ENCODE measurements at places on chromosomes 6 and 20.

DNA sequence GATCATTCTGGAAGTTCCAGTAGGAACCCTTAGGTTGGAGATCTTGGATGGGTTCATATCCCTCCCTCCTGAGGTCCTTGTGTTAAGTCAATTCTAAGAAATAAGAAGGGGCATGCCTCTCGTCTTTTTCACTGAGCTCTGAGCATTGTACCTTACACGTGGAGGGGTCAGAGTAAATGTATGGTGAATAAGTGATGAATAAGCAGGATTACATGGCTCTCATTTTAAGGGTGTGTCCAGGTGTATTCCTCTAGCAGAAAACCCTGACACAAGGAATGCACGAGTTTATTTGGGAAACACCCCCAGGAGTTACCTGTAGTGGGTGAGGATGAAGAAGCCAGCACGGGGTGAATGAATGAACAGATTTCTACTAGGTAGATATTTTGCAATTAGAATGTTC, 400.2 kb downstream of the KIF16B start:
- no peak for DNase-seq

GRCh38 chr6:30007132-30007764, 53.8 kb upstream of the POLR1H start:
- DNase-seq: no peak

DNA sequence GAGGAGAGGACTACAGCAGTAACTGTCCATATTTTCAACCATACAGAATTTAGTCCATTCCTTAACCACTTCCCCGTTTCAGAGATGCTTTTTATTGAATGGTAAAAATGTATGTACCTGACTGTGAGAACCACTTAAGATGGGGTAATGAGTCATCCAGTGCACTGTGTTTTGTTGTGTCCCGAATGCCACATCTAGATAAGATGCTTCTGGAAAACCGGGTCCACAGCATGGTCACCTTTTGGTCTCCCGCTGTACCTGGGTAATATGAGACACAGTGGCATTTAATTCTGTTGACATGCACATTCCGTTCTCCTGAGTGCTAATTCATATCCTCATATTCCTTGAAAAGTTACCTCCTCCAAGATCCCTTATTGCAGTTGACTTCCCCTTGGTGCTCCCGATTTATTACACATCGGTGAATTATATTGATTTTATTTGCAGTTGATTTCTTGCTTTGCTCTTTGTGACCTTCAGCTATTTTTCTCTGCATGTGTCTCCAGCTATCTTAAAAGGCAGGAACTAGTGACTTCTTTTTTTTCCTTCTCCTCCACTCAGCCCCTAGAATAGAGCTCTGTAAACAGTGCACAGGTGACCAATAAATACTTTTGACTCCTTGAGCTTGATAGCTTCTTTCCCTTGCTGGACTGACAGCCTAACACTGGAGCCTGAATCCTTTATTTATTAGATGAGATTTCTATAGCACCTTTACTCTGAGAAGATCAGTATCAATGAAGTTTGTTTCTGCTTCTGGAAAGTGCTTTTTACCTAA, 314.6 kb downstream of the ZFAND3 start:
- DNase-seq: no peak

- no peak for DNase-seq
These were observed 14.7 kb downstream of the UST start for GRCh38 chr6:148761527-148762011.
